Gastrocnemius medialis (tissue), 4 donors: ENCODE measurements at places on chromosomes 3 and 15. TPM values are rescaled to one million over a fixed set of nuclear protein-coding genes. Genes with fewer than 3 reads are reported as not detected.

The EXOG gene
- total RNA-seq, result 2.2 TPM

DNA sequence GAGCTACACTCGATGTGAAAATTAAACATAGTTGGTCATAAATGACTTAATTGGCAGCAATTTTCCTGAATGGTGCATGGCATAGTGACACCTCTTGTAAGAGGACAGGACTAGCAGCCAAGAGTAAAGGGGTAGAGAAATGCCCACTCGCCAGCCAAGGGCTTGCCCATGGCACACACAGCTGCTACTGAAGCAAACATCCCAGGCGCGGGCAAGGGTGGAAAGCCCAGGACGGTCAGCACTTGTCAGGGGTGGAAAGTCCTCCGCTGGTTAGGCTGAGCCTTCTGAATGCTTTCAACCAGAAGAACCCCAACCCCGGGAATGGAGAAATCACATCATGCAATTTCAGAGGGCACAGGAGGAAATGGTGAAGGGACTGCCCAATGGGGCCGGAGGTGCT is 31.6 kb downstream of the BDH1 start:
- no peak for DNase-seq

DNA sequence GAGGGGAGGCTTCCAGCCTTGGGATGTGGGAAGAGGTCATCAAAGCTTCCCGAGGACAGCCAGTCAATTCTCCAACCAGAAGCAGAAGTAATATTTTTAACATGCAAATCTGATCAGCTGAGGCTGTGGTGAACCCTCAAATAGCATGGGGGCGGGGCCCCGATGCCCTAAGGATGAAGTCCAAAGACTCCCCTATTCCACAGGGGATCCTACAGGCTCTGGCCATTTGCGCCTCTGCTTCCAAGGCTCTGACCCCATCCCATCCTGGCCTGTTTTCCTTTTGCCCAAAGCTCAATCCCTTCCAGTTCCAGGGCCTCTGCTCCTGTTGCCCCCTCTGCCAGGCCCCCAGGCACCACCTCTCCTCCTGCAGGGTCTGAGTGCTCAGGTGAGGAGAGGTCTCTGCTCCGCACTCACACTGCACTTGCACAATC is 6.7 kb upstream of the CSK start:
- no peak for DNase-seq

GRCh38 chr3:46612324-46612723 is at the start of gene FAM240A:
Gene FAM240A, plus strand, starts transcription at chr3:46612525. Its CDS starts 159 bp downstream, at chr3:46612684.
- DNase-seq, result peak; percentile 25

- no peak for DNase-seq
Measured at GRCh38 chr3:172461530-172462138, 13.4 kb upstream of the GHSR start.

GRCh38 chr3:15181963-15182362 is 24.1 kb upstream of the CAPN7 start:
- DNase-seq, result no peak

GRCh38 chr3:61053781-61054496 is 197.3 kb downstream of the FHIT start:
- DNase-seq, result no peak

- no peak for DNase-seq
Measured at GRCh38 chr3:96480881-96481280, 333.5 kb upstream of the EPHA6 start.

DNA sequence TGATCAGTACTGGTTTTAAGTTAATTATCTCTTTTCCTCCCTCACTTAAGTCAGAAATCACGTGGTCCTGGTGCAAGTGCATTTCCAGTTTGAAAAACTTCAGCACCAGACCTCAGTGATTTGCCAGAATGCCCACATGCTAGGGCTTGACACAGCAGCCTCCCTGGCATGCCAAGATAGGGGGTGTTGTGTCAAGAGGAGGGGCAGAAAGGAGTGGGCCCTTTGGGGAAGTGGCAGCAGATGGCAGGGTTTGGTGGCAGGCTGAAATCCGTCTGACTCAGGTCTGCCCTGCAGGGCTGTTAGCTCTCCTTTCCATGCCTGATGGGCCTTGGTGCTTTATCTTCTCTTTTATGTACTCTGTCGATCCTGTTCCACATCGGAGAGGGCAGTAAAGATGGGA is 23.4 kb downstream of the PXK start:
- DNase-seq, result no peak

DNA sequence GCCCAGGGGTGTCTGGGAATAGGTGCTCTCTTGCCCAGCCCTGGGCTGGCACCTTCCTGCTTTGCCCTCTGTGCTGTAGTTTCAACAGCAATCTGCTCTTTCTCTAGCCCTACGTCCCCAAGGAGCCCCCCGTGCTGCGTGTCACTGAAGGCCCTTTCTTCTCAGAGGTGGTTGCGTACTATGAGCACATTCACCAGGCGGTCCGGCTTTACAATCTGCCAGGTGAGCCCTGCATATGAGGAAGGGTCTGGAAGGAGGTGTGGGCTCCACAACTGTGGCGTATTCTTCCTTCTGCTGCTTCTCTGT is 9.6 kb downstream of the MAN2A2 start:
- no peak for DNase-seq

- DNase-seq, result no peak
Measured at GRCh38 chr3:29293421-29293820, 12.6 kb downstream of the RBMS3 start.

DNA sequence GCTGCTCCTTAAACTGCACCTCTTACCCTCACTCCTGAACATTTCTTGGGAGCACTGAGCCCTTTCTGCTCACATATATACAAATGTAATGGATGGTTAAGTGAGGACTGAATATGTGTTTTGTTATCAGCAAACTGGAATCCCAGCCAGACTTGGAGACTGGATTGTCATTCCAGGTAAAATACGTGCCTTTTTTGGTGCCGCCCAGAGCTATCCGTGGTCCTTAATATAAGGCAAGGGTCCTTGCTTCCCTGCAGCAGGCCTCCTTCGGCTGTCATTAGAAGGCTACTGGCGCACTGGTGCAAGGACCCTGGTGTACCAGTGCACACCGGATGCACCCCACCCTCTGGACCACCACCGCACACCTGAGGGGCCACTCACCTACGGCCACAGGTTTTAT is 1.1 kb upstream of the GABRB3 start:
- DNase-seq, result no peak

The NR2E3 gene
- total RNA-seq, result not detected

The EFCC1 gene
- 0.41 TPM for total RNA-seq

- DNase-seq, result no peak
Measured at GRCh38 chr3:4855676-4856075, 123.6 kb upstream of the BHLHE40 start.

DNA sequence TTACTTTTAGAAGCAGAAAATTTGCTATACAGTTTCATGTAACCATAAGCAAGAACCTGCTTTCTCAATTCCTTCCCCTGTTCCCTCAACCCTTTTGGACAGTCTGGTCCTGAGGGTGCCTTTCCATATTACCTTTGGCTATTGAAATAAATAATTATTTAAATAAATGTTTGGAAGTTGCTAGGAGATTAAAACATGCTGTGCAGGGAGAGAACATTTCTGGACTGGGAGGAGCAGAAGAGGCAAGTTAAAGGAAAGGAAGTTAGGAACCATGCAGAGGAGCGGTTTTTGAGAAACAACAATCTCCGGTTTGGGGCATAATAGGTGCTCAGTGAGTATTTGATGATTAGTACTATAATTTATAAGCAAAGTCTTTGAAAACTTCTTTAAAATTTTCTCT is 41.8 kb downstream of the ZNF609 start:
- DNase-seq, result no peak

The SIDT1 gene
- not detected for total RNA-seq
